A549 treated with RU486 at 1 μM for 4 hours (cell line): ENCODE measurements at places on chromosomes 7 and 10. TPM values are rescaled to one million over a fixed set of nuclear protein-coding genes. Genes with fewer than 3 reads are reported as not detected.

ETV1 gene
- total RNA-seq: 2.0 to 4.0 TPM (median 3.0 TPM) in 5 replicates

HABP2 gene
- 0.05 to 0.21 TPM (median 0.09 TPM) in 5 replicates for total RNA-seq

ANKRD7 gene
- total RNA-seq: 0.17 to 0.66 TPM (median 0.22 TPM) in 4 of 5 replicates, not detected in the other

PIP4K2A gene
- 19.9 to 38.0 TPM (median 22.6 TPM) in 5 replicates for total RNA-seq

PWWP2B gene
- total RNA-seq: 11.6 to 19.1 TPM (median 17.8 TPM) in 5 replicates

LANCL2 gene
- 12.4 to 16.5 TPM (median 14.3 TPM) in 5 replicates for total RNA-seq

PLAC9 gene
- 0.46 TPM in 1 of 5 replicates, not detected in the others for total RNA-seq

XPNPEP1 gene
- total RNA-seq: 35.2 to 39.2 TPM (median 37.0 TPM) in 5 replicates

NRG3 gene
- not detected in 5 replicates for total RNA-seq

VSTM2A gene
- total RNA-seq: not detected in 5 replicates

MYH16 gene
- 0.51 to 0.77 TPM (median 0.66 TPM) in 5 replicates for total RNA-seq

CCDC3 gene
- 0.94 to 1.1 TPM (median 0.99 TPM) in 5 replicates for total RNA-seq

GPRIN2 gene
- total RNA-seq: 22.4 to 40.2 TPM (median 29.9 TPM) in 5 replicates

FXYD4 gene
- total RNA-seq: not detected in 5 replicates

CNNM1 gene
- total RNA-seq: 19.0 to 23.8 TPM (median 22.6 TPM) in 5 replicates

ADIRF gene
- total RNA-seq: 0.21 TPM in 1 of 5 replicates, not detected in the others

CLRN3 gene
- total RNA-seq: 0.23 TPM in 1 of 5 replicates, not detected in the others

ZNF92 gene
- 1.5 to 5.4 TPM (median 5.0 TPM) in 5 replicates for total RNA-seq

ZNF727 gene
- total RNA-seq: not detected in 5 replicates

BICC1 gene
- 18.2 to 27.4 TPM (median 24.7 TPM) in 5 replicates for total RNA-seq

VCL gene
- total RNA-seq: 88.3 to 128 TPM (median 113 TPM) in 5 replicates
